ENCODE measurements at places on chromosomes 12 and 14.
A peak's percentile ranks its signal among the peaks of the same experiment; 100 is the strongest.

GRCh38 chr14:74852922-74853530, 22.9 kb downstream of the PROX2 start:
- DNase-seq = no peak

DNA sequence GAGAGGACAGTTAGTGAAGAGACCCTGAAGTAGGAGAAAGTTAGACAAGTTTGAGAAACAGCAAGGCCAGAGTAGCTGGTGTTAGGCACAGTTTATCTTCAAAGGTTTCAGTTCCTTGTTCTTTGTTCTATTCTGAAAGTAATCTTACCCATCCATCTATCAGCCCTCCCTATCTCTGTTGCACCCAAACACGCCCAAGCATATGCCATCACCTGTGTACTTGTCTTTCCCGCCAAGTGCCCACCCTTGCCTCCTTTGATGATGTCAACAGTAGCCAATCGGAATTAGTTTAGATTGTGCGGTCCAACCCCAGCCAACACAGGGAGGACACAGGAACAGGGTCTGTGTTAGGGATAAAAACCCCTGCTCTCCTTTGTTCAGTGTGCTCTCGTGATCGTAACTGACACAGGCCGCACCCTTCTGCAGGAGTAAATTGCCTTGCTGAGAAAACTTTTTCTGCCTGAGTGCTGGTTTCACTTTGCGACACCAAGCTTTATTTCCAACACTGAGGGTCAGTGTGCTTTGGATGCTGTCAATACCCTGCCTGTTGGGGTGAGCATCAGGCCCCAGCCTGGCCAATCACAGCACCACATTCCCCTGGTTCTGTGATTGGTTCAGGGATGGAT, 4.7 kb upstream of the TMEM229B start:
- DNase-seq = no peak

DNA sequence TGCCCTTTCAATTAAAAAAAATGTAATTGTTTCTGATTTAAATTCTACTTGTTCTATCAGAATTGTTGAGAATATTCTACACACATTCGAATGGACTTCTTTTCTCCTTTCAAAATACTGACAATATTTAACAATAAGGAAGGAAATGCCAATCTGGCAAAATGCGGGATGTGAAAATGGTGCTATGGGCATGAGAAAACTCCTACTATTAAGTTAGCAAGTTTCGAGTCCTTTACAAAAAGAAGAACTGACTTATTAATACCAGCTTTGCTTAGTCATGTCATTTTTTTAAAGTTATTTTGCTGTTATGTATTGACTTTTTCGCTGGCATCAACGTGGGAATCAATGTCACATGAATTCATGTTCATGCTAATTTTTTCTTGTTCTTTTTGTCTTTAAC, 31.7 kb upstream of the ARL1 start:
- DNase-seq = peak; percentile 9

GRCh38 chr12:114916541-114916940, 232.6 kb upstream of the TBX3 start:
- no peak for DNase-seq

DNA sequence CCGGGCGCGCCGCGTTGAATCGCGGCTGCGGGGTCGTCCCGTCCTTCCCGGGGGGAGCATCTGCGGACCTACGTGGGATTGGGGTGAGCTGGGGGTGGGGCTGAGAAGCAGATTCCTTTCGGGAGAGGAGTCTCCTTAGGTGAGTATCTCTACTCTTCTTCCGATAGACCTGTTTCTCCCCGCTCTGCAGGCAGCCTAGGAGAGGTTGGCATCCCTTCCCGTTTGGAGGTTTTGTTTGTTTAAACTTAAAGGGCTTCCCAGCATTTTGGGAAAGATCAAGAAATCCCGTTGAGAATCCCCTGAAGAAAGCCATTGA, 411 bp downstream of the TTLL5 start:
- peak; percentile 48 for DNase-seq

DNA sequence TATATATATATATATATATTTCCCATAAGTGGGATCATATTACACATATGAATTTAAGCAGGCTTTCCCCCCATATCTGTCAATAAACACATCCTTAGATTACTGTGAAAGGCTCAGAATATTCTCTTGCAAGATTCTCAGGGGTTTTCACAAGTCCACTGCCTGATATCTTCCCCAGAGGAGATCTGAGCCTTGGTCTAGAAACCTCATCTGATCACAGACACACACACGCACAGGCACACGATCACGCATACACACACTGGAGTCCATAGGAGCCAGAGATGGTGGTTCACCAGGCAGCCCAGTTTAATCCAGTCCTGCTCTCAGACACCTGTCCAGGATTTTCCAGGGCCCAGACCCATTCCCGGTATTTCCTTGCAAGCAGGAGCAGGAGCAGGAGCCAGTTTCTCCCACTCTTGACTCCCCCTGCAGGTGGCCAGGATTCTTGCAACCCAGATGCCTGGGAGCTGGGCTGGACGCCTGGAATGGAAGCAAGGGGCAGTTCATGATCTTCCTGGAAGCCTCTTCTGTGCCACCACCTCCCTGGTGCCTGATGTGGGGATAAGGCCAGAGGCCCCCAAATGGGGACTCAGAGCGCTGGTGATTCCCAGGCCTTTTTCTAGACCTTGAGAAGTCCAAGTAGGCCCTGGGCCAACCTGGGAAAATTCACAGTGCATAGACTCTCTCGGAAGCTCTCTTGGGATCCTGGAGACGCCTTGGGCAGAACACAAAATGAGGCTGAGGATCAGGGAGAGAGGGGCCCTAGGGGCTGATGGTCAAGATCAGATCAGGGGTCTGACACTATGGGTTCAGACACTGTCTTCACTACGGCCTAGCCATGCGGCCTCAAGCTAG, 16.5 kb upstream of the KRT78 start:
- DNase-seq = peak; percentile 37

- no peak for DNase-seq
Measured at GRCh38 chr12:116361414-116362223, 84.1 kb upstream of the MED13L start.

GRCh38 chr14:71491931-71492330, 440.3 kb upstream of the RGS6 start:
- peak; percentile 67 for DNase-seq

GRCh38 chr12:1907652-1908611, 10.5 kb downstream of the CACNA2D4 start:
- DNase-seq = no peak

DNA sequence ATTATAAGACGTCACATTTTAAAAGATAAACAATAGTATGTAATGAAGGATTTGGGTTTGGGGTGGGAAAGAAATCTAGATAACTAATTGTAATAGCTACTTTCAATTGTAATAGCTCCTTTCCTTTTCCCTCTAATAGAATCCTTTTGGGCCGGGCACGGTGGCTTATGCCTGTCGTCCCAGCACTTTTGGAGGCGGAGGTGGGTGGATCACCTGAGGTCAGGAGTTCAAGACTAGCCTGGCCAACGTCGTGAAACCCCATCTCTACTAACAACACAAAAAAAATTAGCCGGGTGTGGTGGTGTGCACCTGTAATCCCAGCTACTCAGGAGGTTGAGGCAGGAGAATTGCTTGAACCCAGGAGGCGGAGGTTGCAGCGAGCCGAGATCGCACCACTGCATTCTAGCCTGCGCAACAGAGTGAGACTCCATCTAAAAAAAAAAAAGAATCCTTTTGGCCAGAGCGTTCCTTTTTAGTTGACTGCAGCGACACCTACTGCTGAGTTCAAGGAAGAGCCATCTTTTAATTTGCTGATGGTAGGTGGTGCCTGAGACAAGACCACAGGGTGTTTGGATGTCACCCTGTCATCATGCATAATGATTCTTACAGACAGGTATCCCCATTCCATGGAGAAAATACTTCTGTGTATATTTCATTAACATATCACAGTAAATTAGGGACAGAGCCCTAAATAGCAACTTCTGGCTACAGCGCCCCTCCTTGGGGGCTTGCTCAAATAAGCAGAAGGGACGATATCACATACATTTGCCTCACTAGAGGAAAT, 79.5 kb downstream of the ARMH4 start:
- DNase-seq = peak; percentile 61

All from pons (tissue), 1 donor.